Metanephros (tissue), 2 donors: ENCODE measurements at places on chromosomes 3 and 15. TPM values are rescaled to one million over a fixed set of nuclear protein-coding genes. Genes with fewer than 3 reads are reported as not detected.

Gene P2RY1
- 6.9 TPM for total RNA-seq

Gene GOLGA6A
- not detected for total RNA-seq

Gene FAM81A
- total RNA-seq: 7.8 TPM

Gene GOLGA8S
- total RNA-seq: 0.12 TPM

Gene DGKG
- 2.3 TPM for total RNA-seq
